ENCODE measurements at places on chromosomes 16 and 17.

- peak; percentile 67 for DNase-seq
These were observed 14.8 kb downstream of the TRARG1 start for GRCh38 chr17:1294157-1294717.

DNA sequence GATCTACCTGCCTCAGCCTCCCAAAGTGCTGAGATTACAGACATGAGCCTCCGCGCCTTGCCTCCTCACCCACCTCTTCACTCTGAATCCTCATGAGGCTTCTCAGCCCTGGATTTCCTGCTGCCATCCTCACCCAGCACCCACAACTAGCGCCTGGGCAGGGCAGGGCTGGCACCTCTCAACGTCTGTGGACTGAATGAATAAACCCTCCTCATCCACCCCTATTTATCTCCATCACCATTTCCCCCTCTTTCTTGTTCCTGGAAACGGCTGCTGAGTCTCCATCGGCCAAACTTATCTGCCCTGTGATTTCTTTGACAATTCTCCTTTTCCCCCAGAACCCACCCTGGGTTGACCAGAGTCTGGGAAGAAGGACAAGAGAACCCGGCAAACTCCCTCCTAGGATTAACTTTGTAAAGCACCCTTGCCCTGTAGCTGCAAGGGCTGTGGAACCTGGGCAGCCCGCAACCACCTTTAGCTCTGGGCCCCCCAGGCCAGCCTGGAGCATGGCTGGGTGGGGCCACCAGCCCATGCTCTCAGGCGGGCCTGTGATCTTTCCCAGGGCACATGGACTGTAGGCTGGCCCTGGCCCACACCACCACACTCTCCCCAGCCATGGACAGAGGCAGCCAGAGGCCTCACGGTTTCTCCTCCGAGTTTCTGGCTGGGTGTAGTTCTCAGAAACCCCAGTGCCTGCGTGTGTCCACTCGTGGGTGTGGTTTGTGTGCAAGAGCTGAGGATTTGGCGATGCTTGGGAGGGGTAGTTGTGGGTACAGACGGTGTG lies 2.4 kb downstream of the SPN start:
- DNase-seq, result no peak

GRCh38 chr16:81971853-81972252 lies 39.4 kb downstream of the SDR42E1 start:
- DNase-seq, result no peak

- no peak for DNase-seq
These were observed 4.8 kb upstream of the GFOD2 start for GRCh38 chr16:67723911-67724305.

DNA sequence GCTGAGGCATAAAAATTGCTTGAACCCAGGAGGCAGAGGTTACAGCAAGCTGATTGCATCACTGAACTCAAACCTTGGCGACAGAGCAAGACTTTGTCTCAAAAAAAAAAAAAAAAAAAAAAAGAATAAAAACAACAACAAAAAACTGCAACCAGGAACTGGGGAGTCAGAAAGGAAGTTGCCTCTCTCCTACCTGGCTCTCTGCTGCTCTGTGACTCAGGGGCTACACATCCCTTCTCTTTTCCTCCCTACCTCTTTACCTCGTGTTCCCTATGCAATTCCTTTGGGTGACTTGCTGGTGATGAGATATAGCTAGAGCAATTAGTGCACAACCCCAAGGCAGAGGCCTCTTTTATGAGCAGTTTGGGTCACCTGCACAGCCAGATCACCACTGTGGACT lies 95.9 kb downstream of the ABCC1 start:
- DNase-seq, result no peak

- no peak for DNase-seq
These were observed 596.0 kb upstream of the GOT2 start for GRCh38 chr16:59330019-59330670.

DNA sequence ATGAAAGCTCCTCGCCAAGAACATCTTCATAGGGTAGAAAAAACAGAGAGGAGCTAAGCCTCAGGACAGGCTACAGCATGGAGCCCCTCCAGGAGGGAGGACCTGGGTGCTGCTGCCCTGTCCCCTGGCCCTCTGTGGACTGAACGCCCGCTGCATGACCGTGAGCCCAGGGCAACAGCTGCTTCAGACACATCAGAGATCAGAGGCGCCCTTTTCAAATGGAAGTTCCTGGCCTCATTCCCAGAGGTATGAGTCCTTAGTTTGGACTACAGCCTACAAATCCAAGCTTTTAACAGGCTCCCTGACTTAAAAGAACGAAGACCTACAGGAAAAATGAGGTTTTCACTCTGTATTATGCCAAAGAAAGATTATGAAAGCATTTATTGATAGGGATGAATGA lies 48.5 kb downstream of the ZNF18 start:
- no peak for DNase-seq

GRCh38 chr17:46771561-46772474 lies 46.7 kb downstream of the WNT3 start:
- no peak for DNase-seq

- no peak for DNase-seq
These were observed 93.0 kb downstream of the SEC14L1 start for GRCh38 chr17:77233635-77234334.

DNA sequence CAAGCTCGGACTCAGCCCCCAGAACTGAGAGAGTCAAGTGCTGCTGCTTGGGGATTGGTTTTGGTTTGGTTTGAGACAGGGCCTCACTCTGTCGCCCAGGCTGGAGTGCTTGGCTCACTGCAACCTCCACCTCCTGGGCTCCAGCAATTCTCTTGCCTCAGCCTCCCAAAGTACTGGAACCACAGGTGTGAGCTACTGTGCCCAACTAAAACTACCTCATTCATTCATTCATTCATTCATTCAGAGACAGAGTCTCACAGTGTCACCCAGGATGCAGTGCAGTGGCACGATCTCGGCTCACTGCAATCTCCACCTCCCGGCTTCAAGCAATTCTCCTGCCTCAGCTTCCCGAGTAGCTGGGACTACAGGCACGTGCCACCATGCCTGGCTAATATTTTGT lies 24.7 kb downstream of the UNKL start:
- no peak for DNase-seq

GRCh38 chr16:51591480-51591879 lies 440.4 kb upstream of the SALL1 start:
- no peak for DNase-seq

DNA sequence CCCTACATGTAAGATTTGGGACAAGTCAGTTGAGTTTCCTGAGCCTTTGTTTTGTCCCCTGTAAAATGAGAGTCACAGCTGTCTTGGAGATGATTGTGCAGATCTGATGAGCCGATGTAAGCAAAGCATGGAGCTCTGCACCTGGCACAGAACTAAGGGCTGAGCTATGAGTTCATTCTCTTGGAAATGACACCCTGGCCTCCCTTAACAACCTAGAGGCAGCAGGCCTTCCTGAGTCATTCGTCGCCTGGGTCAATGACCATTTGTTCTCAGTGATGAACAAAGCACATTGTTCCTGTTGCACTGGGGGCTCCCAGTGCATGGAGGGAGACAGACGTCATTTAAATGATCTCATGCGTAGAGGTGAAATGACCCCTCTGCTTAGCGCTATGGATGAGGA lies 62.8 kb upstream of the GCSH start:
- DNase-seq, result no peak

- DNase-seq, result no peak
These were observed 160.9 kb downstream of the MAP2K6 start for GRCh38 chr17:69575346-69575761.

DNA sequence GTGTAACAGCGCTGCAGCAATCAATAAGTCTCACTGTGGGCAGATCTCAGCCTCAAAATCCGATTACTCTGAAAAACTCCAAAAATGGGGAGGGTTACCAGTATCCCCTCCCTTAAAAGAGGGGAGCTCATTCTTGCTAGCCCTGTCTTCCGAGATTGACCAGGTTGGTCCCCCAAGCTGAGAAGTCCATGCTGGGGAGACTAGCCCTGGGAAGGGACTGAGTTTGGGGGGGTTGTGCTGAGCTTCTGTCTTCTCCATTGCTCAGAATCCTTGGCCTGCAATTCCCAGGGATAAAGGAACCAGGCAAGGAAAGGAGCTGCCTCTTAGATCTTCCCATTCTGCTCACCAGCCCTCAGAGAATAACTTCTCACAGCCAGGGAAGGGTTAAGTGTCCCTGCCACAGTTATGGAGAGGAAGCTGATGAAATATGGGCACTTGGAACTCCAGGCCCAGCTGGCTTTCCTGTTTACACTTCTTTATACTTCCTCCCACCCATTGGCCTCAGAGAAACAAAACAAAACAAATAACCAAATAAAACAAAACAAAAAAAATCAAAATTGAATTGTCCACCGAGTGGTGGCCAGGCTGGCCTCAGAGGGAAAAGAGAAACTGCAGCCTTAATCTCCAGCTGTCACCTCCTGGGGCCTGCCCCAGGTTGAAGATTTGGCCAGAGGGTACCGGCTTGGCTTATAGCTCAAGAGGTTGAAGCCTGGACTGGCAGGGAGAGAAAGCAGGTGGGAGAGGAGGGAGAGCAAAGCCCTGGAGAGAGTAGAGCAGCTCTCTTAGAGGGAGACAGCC lies 2.6 kb downstream of the HOXB3 start:
- DNase-seq, result no peak

DNA sequence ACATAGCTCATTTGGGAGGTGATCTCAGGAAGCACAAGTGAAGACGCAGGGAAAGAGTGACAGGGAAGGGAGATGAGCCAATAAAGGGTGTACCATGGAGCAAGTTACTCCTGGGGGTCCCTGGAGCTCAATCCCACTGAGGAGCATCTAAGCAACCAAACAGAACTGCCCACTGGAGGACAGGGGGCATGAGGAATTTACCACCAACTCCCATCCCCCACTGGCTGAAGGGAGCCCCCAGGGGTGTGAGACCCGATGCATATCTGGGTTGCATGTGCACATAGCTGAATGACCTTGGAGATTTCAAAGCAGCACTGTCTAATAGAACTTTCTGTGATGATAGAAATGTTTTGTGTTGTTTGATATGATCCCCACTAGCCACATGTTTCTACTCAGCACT lies 29.6 kb downstream of the C16orf82 start:
- no peak for DNase-seq

DNA sequence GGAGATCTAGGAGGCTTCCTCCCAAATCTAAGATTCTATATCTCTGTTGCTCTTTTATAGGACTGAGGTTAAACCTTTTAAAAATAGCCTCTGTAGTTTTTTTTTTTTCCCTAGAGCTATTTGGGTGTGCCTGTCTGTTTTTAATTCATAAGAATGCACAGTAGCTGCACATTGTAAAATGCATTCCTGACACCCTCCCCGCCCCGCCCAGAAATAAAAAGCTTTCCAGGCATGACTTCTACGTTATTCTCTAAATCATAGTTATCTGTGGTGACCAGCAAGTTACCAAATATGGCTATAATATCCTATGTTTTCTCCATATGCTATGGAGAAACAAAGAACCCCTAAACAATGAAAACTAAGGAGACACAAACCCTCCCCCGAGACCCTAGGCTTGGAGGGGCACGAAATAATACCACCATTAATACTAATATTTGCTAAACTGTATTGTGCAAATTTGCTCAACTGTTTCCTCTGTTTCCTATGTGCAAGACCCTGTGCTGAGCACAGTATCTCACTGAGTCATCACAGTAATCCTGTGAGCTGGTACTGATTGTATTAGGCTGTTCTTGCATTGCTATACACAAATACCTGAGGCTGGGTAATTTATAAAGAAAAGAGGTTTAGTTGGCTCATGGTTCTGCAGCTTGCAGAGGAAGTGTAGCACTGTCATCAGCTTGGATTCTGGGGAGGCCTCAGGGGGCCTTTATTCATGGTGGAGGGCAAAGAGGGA lies 388.3 kb downstream of the CA10 start:
- DNase-seq, result no peak

DNA sequence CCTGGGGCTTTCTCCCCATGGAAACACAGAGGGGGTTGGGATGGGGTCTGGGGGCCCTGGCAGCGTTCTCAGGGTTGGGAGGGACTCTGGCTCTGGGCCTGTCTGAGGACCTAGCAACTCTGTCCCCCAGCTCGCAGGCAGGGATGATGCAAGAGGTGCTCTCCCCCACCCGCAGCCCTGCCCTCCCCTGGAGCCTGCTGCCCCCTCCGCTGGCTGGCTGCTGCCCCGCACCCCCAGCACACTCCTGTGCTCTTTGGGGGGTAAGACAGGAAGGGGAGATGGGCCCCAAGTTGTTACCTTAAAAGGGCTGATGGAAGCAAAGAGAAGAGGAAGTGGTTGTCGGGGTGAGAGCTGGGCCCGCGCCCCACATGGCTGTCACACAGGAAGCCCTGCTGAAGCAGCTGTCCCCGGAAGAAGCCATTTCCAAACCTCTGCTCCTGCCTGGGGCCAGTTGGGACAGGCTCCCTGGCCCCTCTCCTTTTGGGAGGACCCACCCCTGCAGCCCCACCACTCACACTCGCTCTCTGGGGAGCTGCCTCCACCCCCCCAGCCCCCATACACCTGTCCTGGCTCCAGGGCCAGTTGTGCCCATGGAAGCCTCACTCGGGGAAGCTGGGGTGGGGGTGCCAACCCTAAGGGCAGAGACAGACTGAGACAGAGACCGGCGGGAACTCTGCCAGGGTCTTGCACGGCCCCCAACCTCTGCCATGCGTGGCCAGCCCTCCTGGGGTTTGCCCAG lies 2.5 kb downstream of the CORO1A start:
- DNase-seq, result peak; percentile 77

DNA sequence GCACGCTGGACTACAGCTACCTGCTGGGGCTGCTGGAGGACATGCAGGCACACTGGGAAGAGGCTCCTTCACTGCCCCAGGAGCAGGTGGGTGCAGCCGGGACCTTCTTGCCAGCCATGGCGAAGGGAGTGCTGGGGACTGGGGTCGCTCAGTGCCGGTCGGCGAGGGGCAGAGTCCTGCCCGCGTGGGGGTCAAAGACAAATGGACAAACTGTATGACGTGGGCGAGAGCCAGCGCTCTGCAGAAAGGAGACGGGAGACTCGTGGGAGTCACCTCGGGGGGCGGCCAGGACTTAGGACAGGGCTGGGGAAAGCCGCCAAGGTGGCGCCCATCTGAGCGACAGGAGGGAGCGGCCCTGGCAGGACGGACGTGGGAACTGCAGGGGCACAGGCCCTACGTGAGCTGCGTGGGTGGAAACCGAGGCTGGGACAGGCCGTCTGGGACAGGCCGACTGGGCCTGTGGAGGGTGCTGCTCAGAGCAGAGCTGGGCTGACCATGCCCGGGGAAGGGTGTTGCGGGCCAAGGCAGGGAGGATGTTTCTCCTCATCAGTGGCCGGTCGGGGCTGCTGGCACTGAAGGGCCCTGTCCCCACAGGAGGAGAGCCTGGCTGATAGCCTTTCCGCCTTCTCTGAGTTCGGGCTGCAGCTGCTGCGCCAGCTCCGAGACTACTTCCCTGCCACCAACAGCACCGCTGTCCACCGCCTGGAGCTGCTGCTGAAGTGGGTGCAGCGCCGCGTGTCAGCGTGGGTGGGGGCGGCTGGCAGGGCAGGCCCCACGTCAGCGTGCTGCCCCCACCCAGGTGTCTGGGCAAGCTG lies 8.0 kb downstream of the TSR3 start:
- DNase-seq, result no peak

DNA sequence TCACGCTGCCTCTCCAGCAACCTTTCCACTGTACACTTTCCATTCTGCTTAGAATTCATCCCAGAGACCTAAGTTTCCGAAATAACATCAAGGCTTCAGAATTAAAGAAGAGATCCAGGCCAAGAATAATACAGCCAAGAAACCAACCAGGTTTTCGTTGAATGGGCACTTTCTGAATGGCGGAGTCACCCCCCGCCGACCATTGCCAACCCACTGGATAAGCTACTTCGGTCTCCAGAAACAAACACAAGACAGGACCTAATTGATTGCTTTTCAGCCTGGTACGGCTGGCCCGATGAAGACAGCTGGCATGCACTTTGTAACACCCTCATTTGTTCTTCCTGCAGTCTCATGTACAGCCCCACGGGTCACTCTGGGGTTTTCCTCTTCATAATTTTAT lies 308.1 kb upstream of the ZFHX3 start:
- no peak for DNase-seq
